ENCODE measurements at places on chromosomes 4 and X.

DNA sequence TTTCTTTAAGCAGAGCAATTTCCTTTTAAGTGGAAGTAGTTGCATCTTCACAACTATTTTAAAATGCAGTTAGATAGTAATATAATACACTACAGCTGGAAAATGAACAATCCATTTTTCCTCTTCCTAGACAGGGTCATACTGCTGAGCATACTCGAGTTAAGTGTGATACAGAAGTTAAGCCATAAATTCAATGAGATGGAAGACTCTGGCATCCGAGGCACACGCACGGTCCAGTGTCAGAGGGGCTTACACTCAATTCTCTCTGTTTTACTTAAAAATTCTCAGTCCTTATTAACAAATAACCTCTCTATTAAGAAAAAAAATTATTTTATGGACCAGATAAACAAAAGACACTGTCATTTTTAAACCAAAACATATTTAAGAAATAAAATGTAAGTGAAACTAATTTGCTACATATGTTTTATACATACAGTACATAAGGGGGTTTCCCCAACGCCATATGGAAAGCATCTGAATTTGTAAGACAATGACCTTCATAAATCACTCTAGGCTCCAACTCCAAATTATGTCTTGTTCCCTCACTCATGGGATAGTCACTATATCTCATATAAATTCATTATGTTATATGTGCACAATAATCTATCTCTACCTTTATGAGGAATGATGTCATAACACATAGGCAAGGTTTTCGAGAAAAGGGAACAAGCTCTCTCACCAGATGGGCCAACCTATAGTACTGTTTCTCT is 315.3 kb downstream of the PAPSS1 start:
- no peak for DNase-seq

- no peak for DNase-seq
These were observed 552.9 kb upstream of the PCDH10 start for GRCh38 chr4:132596186-132596585.

GRCh38 chr4:125991398-125991797 is 676.6 kb downstream of the FAT4 start:
- DNase-seq = no peak

- no peak for DNase-seq
These were observed 6.5 kb upstream of the MRPL1 start for GRCh38 chr4:77856152-77856551.

GRCh38 chr4:53507671-53508286 is 83.5 kb downstream of the LNX1 start:
- DNase-seq = no peak

GRCh38 chr4:26407476-26407875 is 82.8 kb downstream of the CCKAR start:
- no peak for DNase-seq

DNA sequence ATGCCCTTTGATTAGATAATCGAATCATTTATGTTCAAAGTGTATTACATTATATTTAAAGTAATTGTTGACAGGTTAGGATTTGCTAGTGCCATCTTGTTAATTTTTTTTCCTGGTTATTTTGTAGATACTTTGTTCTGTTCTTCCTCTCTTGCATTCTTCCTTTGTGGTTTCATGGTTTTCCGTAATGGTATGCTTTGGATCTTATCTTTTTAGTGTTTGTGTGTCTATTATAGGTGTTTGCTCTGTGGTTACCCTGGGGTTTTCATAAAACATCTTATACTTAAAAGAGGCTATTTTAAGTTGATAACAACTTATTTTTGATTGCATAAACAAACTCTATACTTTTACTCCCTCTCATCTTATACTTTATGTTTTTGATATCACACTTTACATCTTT is 108.2 kb upstream of the SRD5A3 start:
- DNase-seq = no peak

GRCh38 chr4:156195914-156196313 is 242.2 kb upstream of the CTSO start:
- no peak for DNase-seq

- DNase-seq = no peak
These were observed 343.7 kb downstream of the PDHA2 start for GRCh38 chr4:96183611-96184010.

GRCh38 chr4:145178740-145179280 is 1.6 kb downstream of the OTUD4 start:
- no peak for DNase-seq

GRCh38 chrX:129940721-129941120 is 34.8 kb downstream of the UTP14A start:
- DNase-seq = no peak

DNA sequence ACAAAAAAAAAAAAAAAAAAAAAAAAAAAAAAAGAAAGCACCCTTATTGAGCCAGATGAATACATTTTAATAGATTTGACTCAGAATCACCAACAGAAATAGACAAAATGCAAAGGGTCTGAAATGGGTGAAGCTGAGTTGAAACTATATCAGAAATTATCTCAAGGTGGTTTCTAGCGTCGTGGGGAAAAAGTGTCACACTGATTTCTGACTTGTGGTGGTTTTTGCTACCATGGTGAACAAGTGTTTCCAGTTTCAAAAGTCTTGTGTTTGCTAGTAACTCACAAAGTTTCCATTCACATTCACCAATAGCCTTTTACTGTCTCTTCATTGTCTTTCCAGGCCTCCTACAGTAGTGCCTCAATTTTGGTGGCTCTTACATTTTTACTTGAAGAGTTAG is 135.5 kb downstream of the ARHGAP24 start:
- no peak for DNase-seq

GRCh38 chr4:109207898-109208297 is 94.6 kb downstream of the COL25A1 start:
- DNase-seq = no peak

DNA sequence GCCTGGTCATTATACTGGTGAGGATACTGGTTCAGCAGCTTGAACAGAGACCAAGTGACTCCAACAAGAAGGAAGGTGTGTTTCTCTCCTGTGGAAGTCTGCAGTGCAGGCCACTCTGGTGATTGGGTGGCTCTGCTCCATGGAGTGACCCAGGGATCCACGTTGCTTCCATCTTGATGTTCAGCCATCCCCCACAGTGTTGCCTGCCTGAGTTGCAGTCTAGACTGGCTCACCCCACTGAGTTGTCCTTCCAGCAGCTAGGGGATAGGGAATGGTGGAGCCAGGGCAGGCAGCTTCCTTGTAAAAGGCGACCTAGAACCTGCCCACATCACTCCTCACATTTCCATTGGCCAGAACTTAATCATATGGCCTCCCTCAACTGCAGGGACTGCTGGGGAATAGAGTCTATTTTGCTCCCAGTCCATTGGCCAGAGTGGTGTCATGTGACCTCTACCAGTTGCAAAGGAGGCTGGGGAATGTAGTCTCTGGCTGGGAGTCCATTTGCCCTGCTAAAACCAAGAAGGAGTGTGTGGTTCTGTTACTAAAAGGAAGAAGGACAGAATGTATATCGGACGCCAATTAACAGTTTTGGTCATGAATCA is 8.0 kb downstream of the MAN2B2 start:
- peak; percentile 5 for DNase-seq

- DNase-seq = no peak
These were observed 52.4 kb upstream of the IL21 start for GRCh38 chr4:122673252-122673651.

DNA sequence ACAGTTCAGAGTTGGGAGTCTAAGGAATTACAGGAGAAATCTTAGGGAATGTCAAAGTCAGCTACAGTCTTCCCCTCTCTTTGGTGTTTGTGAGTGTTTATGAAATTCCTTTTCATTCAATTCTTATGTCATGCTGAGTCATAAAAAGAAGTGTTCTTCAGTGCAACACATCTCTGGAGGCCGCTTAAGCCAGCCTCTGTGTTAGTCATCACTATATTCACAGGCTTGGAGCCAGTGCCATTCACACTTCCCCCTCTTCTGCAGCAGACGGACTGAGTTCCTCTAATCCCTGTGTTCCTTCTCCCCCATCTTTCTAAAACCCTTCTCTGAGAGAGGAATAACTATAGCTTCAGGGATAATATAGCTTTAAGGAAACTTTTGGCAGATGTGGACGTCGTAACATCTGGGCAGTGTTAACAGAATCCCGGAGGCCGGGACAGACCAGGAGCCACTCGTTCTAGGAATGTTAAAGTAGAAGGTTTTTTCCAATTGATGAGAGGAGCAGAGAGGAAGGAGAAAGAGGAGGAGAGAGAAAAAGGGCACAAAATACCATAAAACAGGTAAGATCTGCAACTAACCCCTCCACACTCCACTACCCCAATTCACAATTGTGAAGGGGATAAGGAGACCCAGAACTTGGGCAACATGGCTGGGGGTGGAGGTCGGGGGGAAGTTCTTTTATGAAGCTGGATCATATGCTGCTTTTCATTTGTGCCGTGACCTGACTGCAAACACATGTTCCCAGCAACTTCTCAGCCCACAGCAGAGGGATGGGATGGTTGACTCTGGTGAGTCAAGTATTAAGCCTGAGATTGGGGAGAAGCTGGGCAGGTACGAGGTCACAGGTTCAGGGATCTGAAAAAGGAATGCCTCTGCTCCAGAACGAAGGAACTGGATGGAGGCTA is at the start of gene SRPX2:
Gene SRPX2, plus strand, starts transcription at position 244 of the 905 bp plus-strand sequence. CDS start 2,124 bp downstream, outside the sequence.
- no peak for DNase-seq

- no peak for DNase-seq
These were observed 32.1 kb downstream of the UBE2K start for GRCh38 chr4:39730072-39730471.

GRCh38 chr4:52704133-52704532 is 45.0 kb upstream of the USP46 start:
- no peak for DNase-seq

GRCh38 chrX:1883772-1884171 is 268.9 kb downstream of the ASMT start:
- no peak for DNase-seq

- DNase-seq = no peak
These were observed 3.8 kb downstream of the PLAC1 start for GRCh38 chrX:134654398-134655012.

DNA sequence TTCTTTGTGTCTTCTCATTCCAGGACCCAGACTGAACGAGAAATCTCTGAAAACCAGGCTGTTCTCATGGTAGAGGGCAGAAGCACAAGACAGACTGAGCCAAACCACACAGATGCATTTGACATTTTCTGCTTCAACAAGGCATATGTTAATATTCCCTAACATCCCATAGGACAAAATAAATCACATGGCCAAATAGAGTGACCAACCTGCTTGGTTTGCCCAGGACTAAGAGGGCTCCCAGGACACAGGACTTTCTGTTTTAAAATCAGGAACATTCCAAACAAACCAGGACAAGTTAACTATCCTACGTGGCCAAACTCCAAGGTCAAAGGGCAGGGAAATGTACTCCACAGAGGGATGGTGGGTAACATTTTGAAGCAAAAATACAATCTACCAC is 11.7 kb downstream of the CTPS2 start:
- no peak for DNase-seq

GRCh38 chr4:23915459-23916132 is 25.7 kb upstream of the PPARGC1A start:
- DNase-seq = no peak

DNA sequence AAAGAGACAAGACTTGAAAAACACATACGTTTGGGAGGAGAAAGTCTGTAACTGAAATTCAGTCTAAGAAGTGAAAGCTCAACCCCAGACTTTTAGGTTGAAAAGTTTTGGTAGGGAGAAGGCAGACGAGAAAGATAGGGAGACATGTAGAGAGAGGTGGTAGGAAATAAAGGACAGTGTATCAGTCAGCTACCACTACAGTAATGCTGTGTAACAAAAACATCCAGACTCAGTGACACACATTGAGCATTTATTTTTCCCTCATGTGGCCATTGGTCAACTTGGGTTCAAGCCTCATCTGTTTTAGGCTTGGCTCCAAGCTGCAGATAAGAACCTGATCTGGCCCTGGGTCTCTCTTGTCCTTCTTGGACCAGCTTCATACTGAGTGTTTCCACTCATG is 26.9 kb downstream of the CCKAR start:
- no peak for DNase-seq

DNA sequence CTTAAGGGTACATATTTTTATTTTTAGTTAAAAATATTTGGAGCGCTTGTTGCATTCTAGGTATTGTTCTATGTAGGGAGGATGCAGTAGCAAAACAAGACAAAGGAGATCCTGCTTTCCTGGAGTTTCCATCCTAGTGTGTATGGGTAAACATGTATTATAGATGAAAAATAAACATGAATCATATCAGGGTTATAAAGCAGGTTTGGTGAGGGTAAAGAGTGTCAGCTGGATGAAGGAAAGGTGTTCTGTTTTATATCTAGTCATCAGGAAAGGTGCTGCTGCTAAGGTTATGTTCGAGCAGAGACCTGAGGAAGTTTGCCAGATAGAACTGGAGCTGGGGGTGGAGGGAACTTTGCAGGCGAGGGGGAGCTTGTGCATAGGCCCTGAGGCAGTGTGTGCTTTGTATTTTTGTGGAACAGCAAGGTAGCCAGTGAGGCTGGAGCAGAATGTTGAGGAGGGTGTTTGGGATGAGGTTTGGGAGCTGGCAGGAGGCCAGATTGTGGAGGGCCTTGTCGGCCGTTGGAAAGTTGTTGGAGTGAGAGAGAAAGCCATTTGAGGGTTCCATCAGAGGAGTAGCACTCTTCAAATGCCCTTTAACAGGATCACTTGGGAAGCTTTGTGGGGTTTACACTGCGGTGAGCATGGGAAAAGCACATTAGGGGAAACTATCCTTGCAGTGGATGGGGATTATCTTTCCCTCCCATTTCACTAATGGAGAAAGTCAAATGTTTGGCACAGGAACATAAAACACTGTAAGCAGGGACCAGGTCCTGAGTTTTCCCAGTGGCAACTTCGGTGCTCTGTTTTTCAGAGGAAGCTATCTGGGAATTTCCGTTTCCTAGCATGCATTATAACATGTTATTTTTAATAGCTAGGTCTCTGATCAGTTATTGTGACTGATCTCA is 35.9 kb downstream of the AFF1 start:
- DNase-seq = no peak

All from glomerular endothelial cell (primary cell).